ENCODE measurements at places on chromosomes 2 and 18.

- DNase-seq: no peak
These were observed 126.7 kb downstream of the ARHGAP15 start for GRCh38 chr2:143255899-143256298.

GRCh38 chr18:71105078-71105819 is 816.4 kb downstream of the SOCS6 start:
- peak; percentile 17 for DNase-seq

- no peak for DNase-seq
These were observed 19.3 kb upstream of the ODC1 start for GRCh38 chr2:10467401-10467800.

GRCh38 chr2:145573608-145574007 is 1053.7 kb upstream of the ZEB2 start:
- no peak for DNase-seq

GRCh38 chr18:7941533-7941932 is 374.4 kb downstream of the PTPRM start:
- DNase-seq: no peak

DNA sequence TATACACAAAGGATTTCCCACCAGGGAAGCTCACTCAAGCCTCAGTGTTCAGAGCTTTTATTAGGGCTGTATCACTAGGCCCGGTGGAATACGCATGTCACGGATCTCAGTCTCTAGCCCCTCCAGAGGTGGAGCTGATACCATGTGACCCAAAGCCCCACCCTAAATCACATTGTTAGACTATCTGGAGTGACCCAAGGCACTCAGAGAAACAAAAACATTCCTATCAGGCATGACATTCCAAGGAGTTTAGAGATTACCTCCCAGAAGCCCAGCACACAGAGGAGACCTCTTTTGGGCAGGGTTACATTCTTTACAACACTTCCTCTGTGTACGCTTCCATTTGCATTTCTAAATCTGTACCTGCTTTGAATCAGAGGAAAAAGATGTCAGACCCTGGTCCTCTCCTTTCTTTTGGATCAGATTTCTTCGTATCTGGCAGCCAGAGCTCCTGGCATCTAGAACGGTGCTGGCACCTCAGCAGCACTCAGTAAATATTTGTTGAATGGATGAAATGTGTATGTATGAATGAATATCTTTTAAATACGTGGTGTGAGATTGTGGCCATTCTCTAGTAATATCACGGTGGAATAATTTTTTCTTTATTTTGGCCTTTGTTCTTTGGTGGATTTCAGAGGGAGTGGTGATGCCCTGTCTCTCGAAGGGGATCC is 37.7 kb upstream of the SMAD2 start:
- no peak for DNase-seq

- DNase-seq: no peak
These were observed 209.9 kb upstream of the TRIB2 start for GRCh38 chr2:12506846-12507245.

- no peak for DNase-seq
These were observed 144.1 kb downstream of the FAM210A start for GRCh38 chr18:13582178-13582670.

- no peak for DNase-seq
These were observed 126.8 kb downstream of the ATP9B start for GRCh38 chr18:79195716-79196683.

GRCh38 chr2:237919593-237919992 is 47.2 kb upstream of the UBE2F start:
- DNase-seq: no peak

DNA sequence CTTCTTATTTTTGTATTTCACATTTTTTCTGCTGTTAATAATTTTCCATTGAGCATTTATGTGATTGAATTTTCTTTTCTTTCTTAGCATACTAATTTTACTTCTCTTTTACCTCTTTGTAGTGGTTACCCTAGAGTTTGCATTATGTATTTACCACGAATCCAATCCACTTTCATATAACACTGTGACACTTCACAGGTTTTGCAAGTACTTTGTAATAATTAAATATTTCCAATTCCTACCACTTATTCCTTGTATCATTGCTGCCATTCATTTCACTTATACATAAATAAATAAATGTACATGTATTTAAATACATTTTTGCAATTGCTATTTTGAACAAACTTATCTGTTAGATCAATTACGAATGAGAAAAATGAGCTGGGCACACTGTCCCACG is 110.8 kb downstream of the TGIF1 start:
- no peak for DNase-seq

DNA sequence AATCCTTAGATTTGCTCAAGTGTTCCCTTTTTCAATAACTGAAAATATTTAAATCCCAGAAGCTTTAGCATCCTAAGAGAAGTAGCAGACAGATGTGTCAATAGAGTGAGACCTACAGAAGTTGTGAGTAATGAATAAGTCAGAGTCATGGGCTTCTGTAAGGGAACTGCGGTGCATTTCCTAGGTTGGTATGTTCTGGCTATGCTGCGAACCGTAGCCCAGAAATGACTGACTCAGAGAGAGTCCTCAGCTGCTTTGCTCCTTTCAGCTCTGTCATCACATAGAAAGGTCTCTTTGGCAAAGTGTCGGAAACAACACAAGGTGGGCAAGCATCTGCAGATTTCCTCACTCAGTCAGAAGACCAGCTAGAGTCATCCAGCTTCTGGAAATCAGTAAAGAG is 297.1 kb downstream of the ARHGAP15 start:
- DNase-seq: no peak

GRCh38 chr2:98932778-98933343 is 3.2 kb downstream of the CRACDL start:
- no peak for DNase-seq

- no peak for DNase-seq
These were observed 35.8 kb downstream of the KATNAL2 start for GRCh38 chr18:46953195-46953594.

DNA sequence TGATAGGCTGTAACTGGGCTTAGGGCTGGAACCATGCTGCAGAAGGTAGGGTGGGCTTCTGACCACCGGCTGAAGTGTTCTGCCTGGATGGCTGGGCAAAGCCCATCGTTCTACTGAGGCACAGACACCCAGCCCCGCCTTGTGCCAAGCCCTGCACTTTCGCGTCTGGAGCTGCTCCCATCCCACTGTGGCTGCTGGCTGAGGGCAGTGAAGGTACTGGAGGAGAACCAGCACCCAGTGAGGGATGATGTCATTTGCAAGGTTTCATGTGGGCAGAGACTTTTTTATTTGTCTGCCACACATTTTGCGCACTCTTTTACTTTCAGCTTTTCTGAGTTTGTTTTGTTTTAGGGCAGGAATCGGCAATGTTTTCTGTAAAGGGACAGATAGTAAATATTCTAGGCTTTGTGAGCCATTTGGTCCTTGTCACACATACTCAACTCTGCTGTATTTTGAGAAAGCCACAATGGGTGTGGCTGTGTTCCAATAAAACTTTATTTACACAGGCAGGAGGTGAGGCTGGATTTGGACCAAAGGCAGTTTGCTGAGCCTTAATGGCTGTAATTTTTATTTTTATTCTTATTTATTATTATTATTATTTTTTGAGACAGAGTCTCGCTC is 85.6 kb downstream of the ASB1 start:
- DNase-seq: no peak

- no peak for DNase-seq
These were observed 1.7 kb upstream of the LCLAT1 start for GRCh38 chr2:30445266-30445821.

GRCh38 chr2:60416221-60417008 is 137.0 kb downstream of the BCL11A start:
- DNase-seq: no peak

DNA sequence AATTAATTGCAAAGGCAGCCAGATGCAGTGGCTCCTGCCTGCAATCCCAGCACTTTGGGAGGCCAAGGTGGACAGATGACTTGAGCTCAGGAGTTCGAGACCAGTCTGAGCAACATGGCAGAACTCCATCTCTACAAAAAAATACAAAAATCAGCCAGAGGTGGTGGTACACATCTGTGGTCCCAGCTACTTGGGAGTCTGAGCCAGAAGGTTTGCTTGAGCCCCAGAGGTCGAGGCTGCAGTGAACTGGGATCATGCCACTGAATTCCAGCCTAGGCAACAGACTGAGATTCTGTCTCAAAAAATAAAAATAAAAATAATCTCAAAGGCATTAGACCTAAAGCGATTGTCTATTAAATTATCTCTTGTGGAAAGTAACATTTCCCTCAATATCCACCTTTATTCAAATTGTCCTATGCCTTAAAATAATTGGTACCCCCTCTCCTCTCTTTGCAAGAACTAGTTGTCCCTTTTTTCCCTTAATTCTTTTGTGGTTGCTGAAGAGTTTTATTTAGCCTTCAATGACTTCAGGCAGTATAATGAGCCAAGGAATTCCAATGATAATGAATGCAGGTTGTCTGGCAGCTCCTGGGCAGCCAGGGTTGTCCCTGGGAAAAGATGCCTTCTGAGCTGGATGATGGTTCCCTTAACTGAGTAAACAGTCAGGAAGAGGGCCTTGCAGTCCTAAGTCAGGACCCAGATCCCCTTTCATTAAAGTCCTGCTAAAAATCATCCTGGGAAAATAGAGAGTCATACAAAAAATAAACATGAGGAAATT is 32.2 kb downstream of the GPR75 start:
- peak; percentile 57 for DNase-seq

GRCh38 chr2:29281086-29281915 is 166.1 kb downstream of the CLIP4 start:
- DNase-seq: peak; percentile 73

GRCh38 chr2:39301352-39301751 is 57.6 kb upstream of the CDKL4 start:
- no peak for DNase-seq

DNA sequence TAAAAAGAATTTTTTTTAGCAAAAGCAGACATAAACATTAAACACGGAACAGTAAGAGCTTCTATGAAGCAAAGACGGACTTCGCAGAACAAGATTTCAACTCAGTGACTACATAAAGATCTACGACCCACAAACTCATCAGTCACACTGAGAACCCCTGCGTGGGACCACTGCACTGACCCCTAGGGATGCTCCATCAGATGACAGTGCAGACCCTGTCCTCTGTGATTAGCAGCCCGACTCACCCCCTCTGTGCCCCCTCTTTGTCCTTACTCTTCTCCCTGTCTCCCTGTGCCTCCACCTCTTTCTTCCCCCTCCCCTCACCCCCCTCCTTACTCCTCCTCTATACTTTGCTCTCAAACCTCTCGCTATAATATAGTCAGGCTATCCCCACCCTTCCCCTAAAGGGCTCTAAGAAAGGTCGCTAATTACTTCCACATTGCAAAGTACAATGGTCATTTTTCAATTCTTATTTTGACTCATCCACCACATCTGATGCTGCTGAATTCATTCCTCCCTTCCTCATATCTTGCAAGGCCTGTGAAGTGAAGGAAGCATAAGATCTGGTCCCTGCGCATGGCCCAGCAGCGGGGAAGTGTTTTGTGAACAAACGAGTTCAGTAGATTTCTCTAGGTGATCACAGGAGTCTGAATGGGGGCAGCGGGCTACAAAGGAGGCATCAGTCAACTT is 89.3 kb downstream of the CABYR start:
- no peak for DNase-seq

DNA sequence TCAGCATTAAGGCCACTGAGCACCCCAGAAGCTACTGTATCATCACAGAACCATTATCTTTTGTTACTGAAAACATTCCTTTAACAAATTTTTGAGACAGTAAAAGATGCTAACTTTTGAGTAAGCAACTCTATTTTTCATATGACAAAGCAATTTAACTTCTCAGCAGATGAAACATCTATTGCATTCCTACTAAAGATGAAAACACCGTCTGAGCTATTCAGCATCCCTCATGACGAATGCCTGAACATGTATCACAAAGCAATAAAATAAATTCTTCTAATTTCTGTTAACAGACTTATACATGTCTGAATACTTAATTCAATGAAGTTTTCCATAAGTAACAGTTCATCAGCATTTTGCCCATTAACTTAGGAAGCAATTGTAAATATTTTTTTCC is 23.9 kb downstream of the CHN1 start:
- DNase-seq: no peak

DNA sequence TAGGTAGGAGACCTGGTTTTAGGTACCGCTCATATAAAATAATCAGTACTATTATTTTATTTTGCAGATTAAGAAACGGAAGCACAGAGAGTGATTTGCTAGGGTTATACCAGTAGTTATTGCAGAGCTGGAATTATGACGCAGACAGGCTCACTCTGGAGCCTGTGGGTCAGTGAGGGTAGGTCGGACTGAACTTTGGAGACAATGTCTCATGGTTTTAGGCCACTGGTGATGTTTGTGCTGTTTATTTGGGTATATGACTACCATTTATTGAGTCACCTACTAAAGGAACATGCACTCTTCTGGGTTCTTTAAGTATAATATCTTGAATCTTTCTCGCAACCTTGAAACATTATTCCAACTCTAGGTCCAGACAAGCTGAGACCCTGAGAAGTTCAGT is 33.5 kb upstream of the IL1R1 start:
- DNase-seq: no peak

GRCh38 chr2:43376523-43377198 is 150.3 kb upstream of the ZFP36L2 start:
- no peak for DNase-seq

- DNase-seq: no peak
These were observed 233.7 kb upstream of the HNRNPA3 start for GRCh38 chr2:176978921-176979320.

DNA sequence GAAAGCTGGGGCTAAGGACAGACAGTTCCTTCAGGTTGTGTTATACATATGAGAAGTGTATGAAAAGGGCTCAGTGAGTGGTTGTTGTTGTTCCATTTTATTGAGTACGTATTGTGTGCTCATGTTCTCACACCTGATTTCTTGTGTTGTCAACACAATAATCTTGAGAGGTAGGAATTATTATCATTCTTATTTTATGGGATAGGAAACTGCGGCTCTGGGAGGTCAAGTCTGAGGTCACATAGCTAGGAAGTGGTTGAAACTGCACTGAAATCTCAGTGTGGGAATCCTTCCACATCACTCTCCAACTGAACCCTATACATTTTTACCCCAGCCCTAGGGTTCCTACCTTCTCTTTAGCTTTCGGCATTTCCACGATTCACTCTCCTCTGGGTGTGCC is 124.2 kb upstream of the CXCR4 start:
- DNase-seq: no peak

DNA sequence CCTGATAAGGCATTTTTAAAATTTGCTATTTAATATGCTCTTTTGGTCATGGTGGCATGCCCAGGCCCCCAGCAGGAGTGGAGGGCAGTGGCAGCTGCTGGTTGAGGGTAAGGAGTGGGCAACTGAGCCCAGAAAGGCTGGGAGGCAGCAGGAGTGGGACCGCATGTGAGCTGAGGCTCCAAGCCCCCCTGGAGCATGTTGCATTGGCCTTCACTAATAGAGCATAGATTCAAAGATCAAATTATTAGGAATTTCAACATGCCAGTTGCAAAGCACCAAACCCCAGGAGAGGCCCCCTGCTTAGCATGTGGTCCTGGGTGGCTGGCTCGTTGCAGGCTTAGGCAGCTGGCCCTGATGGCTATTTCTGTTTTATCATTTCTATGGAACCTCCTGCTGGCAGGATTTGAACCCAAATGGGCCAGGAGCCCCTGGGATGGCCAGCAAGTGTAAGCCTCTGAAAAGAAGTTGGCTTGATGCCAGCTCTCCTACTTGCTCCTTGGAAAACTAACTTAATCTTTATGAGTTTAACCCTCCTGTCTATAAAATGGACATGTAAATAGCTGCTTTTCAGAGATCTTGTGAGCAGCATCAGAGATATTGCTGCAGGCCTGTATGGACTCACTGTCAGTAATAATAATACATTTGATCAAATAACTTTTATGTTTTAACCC is 42.1 kb upstream of the TMEM131 start:
- DNase-seq: no peak

- no peak for DNase-seq
These were observed 27.0 kb upstream of the THUMPD2 start for GRCh38 chr2:39805936-39806608.

GRCh38 chr2:60818272-60818671 is 62.2 kb downstream of the PAPOLG start:
- DNase-seq: no peak

- DNase-seq: no peak
These were observed 256.5 kb downstream of the CELF4 start for GRCh38 chr18:37309059-37309458.
